ENCODE measurements at places on chromosomes 12 and 14. TPM values are rescaled to one million over a fixed set of nuclear protein-coding genes. Genes with fewer than 3 reads are reported as not detected.
A peak's percentile ranks its signal among the peaks of the same experiment; 100 is the strongest.

DNA sequence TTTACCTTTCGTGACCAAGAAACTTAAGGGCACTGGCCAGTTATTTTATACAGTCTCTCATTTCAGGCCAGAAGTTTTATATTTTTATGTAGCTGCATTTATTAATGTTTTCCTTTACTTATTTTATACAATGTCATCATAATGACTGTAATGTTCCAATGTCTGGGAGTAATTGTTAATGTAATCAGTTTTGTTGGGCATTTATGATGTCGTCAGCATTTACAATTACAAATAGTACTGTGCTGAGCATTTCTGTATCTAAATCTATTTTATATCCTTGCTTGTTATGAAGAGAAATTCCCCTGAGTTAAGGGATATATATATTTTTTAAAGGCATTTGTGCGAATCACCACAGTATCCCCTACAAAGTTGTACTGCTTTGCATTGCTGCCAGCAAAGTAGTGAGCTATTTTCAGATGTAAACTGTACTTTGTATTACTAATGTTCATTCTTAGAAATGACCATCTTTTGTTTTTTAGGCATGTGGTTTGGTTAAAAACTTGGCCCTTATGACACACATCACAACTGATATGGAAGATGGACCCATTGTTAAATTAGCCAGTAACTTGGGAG lies 74.4 kb downstream of the POLR3B start:
- no peaks in the 10 kb centered on the region for H3K4me1 ChIP-seq
- H3K27me3 ChIP-seq = no peaks in the 10 kb centered on the region
- H3K4me3 ChIP-seq = no peak overlapping the region
- H3K36me3 ChIP-seq = peaks cover 9% of the 10 kb centered on the region

DNA sequence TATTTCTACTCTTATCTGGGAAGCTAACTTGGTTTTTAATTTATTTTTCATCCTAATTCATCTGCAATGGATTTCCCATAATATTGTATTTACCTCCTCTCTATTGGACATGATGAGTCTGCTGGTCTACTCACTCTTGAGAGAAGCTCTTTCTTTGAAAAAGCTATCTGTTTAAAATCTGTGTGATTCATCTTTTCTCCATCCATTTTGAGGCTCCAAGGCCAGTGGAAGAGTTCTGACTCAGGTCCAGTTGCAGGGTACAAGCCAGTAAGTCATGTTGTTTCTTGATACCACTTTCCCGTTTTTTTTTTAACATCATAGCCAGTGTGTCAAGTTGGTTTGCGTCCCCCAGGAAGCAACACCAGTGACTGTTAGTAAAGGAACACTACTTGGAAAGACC lies 160.3 kb upstream of the BMP4 start:
- no peak for DNase-seq
- no peaks in the 10 kb centered on the region for H3K27me3 ChIP-seq
- peaks cover 13% of the 10 kb centered on the region for H3K4me1 ChIP-seq
- H3K36me3 ChIP-seq = no peaks in the 10 kb centered on the region
- no peak overlapping the region for H3K4me3 ChIP-seq

DNA sequence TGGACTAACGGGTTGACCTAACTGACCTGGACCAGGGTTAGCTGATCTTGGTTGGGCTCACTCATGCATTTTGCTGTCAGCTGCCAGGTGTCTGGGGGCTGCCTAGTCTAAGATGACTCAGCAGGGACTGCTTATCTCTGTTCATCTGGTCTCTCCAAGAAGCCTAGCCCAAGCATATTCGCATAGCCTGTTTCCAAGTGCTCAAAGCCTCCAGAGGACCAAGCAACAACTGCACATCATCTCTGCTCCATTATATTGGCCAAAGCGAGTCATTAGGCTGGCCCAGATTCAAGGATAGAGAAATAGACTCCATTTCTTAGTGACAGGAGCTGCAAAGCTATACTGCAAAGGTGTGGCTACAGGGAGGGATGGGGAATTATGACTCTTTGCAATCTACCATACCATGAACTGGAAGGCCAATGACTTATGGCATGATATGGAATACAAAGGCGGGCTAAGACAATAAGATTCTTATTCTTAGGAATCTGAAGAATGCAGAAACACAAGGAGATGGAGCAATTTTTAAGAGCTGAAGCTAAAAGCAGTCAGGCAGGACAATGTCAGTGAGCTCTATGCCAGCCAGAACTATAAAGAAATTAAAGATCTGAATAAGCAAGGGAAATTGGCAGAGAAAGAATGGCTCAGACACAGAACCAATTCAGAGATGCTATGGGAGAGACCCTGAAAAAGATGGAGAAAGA lies 194.6 kb upstream of the FSCB start:
- H3K36me3 ChIP-seq = no peaks in the 10 kb centered on the region
- H3K4me1 ChIP-seq = no peaks in the 10 kb centered on the region

DNA sequence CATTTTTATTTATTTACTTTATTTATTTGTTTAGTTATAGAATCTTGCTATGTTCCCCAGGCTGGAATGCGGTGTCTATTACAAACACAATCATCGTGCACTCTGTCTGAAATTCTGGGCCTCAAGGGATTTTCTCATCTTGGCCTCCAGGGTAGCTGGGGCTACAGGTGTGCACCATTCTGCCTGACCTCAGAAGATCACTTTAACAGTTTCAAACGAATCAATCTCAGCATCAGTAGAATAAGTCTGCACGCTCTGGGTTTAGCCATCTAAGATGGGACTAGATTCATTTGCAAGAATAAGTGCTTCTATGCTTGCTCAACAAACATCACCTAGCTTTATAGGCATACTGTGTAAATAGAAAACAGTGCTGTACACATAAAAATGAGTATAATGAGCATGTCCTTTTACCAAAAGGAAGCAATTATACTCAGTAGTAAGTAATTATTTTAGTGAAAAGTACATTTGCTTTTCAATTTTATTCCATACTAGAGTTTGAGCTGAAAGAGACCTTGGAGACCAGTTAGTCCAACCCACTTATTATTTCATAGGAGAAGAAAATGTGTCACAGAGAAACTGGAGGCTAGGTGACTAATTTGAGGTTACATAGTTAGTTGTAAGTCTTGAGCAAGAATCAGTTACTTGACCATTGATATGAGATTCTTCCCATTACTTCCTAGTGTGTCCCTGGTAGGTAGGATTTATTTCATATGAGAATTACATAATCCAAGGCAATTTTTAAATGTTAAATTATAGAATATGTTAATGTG lies 456.5 kb upstream of the LMO3 start:
- no peaks in the 10 kb centered on the region for H3K36me3 ChIP-seq
- no peak for DNase-seq
- no peaks in the 10 kb centered on the region for H3K27me3 ChIP-seq
- H3K27ac ChIP-seq = no peak overlapping the region

- H3K27ac ChIP-seq = no peak overlapping the region
- no peaks in the 10 kb centered on the region for H3K27me3 ChIP-seq
- DNase-seq = no peak
- H3K4me3 ChIP-seq = no peak overlapping the region
These were observed 238.6 kb upstream of the DDHD1 start for GRCh38 chr14:53391631-53392285.

DNA sequence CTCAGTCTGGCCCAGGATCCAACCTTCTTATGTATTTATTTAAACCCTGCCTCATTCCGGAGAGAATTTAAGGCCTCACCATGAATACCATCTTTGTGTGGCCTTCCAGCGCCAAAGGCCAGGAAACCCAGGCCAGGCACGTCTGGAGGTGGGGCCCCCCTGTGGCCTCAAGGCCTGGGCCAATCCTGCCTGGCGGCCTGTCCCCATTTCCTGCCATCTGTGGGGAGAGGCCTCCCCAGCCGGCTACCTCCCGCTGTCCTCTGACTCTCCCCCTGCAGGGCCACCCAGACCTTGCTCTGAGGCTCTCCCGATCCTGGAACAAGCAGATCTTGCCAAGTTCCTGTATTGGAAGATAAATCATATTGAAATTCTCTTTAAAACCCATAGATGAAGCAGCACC lies 37.4 kb upstream of the MEG3 start:
- no peaks in the 10 kb centered on the region for H3K27me3 ChIP-seq
- no peak for DNase-seq
- no peaks in the 10 kb centered on the region for H3K4me1 ChIP-seq
- H3K27ac ChIP-seq = no peak overlapping the region
- no peak overlapping the region for H3K4me3 ChIP-seq
- H3K36me3 ChIP-seq = no peaks in the 10 kb centered on the region

GRCh38 chr12:6735448-6736191 lies 11.8 kb downstream of the COPS7A start:
- no peak overlapping the region for H3K4me3 ChIP-seq
- no peak for DNase-seq
- H3K27ac ChIP-seq = no peak overlapping the region
- H3K36me3 ChIP-seq = peaks cover 14% of the 10 kb centered on the region
- no peaks in the 10 kb centered on the region for H3K4me1 ChIP-seq

DNA sequence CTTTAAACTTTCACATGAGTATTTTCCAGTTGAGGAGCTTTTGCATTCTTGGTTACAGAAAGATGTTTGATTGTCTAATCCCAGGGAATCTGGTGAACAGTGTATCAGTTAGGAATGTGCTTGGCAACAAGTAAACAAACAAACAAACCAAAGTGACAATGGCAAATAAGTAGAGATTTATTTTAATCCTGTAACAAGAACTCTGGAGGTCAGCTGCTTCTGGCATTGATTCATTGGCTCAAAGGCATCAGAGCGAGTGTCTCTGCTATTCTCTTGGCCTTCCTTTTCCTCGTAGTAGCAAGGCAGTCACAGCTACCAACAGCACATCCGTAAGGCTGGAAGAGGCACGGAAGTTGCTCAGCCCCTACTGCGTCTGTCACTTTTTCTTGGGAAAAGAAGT lies 37.2 kb downstream of the CRADD start:
- no peaks in the 10 kb centered on the region for H3K36me3 ChIP-seq
- peak overlapping the region; percentile 1 for H3K27ac ChIP-seq
- no peak for DNase-seq
- no peaks in the 10 kb centered on the region for H3K27me3 ChIP-seq
- H3K4me1 ChIP-seq = peaks cover 35% of the 10 kb centered on the region
- no peak overlapping the region for H3K4me3 ChIP-seq

- H3K27me3 ChIP-seq = no peaks in the 10 kb centered on the region
- peak overlapping the region; percentile 63 for H3K4me3 ChIP-seq
- no peak for DNase-seq
- no peaks in the 10 kb centered on the region for H3K36me3 ChIP-seq
- no peaks in the 10 kb centered on the region for H3K4me1 ChIP-seq
These were observed 44.3 kb downstream of the GALNT9 start for GRCh38 chr12:132284827-132285741.

DNA sequence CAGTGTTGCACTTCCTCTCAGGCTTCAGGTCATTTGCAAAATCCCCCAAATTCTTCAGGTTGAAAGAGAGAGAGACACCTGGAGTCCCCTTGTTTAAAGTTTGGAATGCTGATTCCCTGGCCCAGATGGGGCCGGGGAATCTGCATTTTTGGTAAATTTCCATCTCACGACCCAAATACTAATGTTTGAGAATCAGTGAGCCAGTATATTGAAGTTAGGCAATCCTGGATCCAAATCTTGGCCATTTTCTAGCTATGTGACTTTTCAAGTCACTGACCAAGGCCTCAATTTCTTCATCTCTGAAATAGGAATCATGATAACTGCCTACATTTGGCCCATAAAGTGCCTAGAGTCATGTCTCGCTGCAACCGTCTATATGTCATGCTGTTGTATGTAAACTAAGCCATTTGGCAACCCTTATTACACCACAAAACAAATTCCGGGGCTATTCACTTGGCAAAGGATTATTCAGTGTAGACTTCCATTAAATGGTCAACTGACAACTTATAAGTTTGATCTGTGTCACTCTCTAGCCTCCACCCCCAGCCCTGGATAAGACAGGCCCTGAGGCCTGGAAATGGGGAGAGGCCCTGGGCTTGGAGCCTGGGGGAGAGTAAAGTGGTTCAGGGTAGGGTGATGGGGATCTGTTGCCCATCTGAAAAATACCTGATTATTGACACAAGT lies 3.7 kb upstream of the ZFP36L1 start:
- peak overlapping the region; percentile 96 for H3K4me3 ChIP-seq
- H3K36me3 ChIP-seq = no peaks in the 10 kb centered on the region
- no peak for DNase-seq

- no peak overlapping the region for H3K4me3 ChIP-seq
- peaks cover 83% of the 10 kb centered on the region for H3K4me1 ChIP-seq
- H3K36me3 ChIP-seq = peaks cover 3% of the 10 kb centered on the region
- H3K27me3 ChIP-seq = no peaks in the 10 kb centered on the region
- no peak for DNase-seq
- peak overlapping the region; percentile 58 for H3K27ac ChIP-seq
These were observed 34.9 kb downstream of the LIMA1 start for GRCh38 chr12:50248411-50248810.

The ALDH2 gene
- total RNA-seq = 135 TPM

The PRICKLE1 gene
- 3.9 TPM for total RNA-seq

The GRIP1 gene
- total RNA-seq = 0.28 TPM

The IRAK3 gene
- total RNA-seq = 29.8 TPM

The RILPL1 gene
- 49.7 TPM for total RNA-seq

The LALBA gene
- total RNA-seq = not detected

The CCDC198 gene
- not detected for total RNA-seq
